ENCODE measurements at places on chromosomes 11 and 22.

GRCh38 chr11:329886-330253 lies 9.2 kb upstream of the IFITM3 start:
- no peak for DNase-seq

DNA sequence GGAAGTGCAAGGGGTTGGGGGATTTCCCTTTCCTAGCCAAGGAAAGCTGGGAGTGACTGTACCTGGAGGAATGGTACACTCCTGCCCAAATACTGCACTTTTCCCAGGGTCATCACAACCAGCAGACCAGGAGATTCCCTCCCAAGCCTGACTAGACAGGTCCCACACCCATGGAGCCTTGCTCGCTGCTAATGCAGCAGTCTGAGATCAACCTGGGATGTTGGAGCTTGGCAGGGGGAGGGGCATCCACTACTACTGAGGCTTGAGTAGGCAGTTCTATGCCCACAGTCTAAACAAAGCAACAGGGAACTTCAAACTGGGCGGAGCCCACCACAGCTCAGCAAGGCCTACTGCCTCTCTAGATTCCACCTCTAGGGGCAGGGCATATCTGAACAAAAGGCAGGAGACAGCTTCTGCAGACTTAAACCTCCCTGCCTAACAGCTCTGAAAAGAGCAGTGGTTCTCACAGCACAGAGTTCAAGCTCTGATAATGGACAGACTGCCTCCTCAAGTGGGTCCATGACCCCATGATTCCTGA lies 58.5 kb downstream of the SLC22A9 start:
- no peak for DNase-seq

- no peak for DNase-seq
These were observed 6.8 kb upstream of the SLC22A8 start for GRCh38 chr11:63022441-63022840.

DNA sequence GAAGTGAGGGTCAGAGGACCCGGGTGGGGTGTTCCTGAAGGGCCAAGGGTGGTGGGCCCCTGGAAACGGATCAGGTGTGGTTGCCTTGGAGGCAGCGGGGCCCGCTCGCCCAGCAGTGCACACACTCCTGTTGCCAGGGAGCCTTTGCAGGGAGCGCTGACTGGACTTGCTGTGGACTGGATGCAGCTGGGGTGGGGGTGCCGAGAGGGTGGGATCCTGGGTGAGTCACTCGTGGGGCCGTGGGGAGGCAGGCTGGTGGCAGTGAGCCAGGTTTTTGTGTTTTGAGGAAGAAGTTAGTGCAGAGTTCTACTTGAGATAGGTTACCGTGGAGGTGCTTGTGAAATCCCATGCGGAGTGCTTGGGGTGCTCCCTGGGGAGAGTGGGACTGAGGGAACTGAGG lies 1.3 kb downstream of the MRPL23 start:
- DNase-seq: no peak

DNA sequence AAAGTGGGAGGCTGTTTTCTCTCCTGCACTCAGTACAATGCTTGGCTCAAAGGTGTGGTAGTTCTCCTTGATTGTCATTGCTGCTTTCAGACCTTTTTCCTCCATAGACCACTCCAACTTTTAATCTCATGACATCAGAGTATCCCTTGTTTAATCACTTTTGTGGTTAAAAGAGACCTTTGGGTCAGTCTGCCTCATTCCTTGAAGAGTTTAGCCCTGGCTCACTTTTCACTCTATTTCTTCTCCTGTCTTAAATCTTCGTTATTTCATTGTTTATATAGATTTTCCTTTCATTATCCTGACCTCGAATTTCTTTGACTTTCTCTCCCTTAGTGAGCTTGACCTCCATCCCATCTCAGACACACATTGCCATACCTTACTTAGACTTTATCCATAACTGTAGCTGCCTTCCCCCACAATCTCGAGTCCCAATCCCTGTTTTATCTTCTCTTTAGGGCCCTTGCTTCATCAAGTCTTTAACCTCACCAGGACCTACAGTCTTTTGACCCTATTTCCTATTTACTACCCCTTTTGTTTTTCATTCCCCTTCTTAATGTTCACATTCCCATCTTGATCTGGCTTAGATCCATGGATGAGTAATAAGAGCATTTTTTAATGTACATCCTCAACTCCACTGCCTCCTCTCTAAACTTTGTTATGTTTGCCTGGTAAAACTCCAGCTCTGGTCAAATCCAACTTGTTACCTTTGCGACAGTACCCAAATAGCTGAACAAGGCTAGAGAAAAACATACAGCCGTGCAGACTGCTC lies 9.5 kb downstream of the ATXN10 start:
- no peak for DNase-seq

DNA sequence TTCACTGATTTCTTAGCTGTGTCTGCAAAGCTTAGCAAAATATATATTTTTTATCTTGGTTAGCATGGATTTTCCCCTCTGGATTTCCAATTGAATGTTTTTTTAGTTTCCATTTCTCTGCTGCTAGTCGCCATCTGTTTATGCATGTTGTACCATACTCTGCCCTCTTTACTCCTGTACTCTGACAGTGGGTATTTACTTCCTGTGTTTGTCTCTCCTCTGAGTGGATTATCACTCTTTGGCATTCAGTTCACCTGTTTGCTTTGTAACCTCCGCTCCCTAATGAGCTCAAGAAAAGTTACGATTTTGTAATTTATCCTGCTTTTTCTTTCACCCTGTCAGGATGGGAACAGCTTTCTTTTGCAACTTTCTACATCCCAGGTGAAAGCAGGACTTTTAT lies 59.1 kb downstream of the PDHX start:
- DNase-seq: no peak

- DNase-seq: no peak
These were observed 30.9 kb downstream of the CSNK2A3 start for GRCh38 chr11:11322101-11322500.

DNA sequence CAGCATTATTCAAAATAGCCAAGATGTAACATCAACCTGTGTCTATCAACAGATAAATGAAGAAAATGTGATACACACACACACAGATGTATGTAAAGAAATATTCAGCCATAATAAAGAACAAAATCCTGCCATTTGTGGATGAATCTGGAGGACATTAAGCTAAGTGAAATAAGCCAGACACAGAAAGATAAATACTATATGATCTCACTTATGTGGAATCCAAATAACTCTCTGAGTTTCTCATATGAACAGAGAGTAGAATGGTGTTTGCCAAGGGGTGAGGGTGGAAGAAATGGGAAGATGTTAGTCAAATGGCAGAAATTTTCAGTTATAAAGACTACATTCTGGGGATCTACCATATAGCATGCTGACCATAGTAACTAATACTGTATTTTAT lies 224.2 kb downstream of the GUCY1A2 start:
- DNase-seq: no peak

DNA sequence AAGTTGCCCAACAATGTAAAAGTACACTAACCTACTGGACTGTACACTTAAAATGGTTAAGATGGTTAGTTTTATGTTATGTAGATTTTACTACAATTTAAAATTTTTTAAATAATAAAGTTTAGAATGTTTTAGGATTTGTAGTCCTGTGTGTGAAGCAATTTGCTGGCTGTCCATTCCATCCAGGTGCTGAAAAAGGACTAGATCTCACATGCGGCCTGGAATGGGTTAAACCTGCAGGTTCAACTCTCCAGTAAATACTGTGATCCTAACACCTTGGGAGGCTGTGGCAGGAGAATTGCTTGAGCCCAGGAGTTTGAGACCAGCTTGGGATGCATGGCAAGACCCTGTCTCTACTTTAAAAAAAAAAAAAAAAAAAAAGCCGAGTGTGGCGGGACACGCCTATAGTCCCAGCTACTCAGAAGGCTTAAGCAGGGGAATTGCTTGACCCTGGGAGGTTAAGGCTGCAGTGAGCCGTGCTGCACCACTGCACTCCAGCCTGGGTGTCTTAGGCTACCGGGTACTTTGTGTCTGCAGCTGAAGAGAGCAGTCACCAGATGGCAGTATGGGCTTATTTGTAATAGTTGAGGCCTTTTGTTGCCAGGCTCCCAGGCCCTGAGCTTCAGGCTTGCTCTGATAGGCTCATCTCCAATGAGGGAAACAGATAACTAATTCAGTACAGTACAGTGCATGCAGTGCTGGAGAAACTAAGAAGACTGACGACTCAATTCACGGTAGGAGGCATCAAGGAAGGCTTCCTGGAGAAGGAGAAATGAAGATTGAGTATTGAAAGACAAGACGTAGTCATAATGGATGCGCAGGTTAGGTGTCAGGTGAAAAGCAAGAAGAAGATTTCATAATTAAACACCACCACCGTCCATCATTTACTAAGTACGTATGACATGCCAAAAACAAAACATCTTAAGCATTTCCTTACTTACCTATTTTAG lies 64.7 kb upstream of the ASPHD2 start:
- peak; percentile 41 for DNase-seq

- DNase-seq: no peak
These were observed 40.4 kb downstream of the AMPD3 start for GRCh38 chr11:10495464-10495786.

DNA sequence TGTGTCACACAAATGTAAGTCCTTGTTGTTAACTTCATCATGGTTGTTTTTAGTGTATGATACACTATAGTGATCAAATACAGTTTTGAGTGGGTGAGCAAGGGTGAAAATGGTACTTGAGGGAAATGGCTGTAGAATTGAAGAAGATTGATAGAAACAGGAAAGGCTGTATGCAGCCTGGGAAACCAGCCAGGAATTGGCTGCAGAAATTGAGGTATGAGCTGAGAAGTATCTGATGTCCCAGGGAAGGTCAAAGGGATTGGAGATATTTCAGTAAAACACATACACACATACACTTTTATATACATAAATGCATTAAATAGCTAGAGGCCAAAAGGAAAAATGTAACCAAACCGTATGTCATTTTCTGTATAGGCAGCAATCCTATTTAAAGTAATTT lies 13.1 kb upstream of the YAP1 start:
- DNase-seq: no peak

- no peak for DNase-seq
These were observed 1.1 kb upstream of the FADS2 start for GRCh38 chr11:61826930-61827570.

GRCh38 chr11:61201476-61201875 lies 1.8 kb upstream of the PGA3 start:
- no peak for DNase-seq

DNA sequence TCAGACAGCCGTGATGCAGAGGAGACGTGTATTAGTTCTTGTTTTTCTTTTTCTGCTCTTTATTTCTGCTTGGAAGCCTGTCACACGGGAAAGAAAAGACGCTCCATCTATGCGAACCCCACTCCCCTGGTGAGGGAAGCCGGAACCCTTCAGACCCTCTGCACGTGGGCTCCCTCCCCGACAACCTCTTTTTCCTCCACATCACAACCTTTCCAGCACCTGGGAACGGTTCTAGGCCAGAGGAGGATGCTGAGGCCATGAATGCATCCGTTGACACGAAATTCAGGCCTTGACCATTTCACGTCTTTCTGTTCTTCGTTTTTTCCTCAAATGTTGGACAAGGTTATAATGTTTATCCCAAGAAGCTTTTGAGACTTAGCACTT lies 85.3 kb upstream of the WNT7B start:
- DNase-seq: no peak

DNA sequence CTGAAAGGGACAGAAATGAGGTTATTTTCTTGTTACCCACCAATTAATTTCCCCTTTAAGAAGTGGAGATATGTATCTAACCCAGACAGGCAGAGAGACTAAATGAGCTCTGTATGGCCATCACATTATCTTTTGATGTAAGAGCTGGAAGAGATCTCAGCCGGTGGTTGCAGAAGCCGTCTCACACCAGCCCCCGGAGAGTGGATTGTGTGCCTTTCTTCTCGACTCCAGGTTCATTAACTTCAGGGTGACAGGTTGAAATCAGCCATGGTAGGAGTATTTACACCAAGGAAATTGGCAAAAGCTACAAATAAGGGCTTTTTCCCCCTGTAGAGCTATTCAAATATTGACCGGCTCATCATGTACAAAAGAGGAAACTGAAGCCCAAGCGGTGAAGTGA lies 580.3 kb upstream of the CADM1 start:
- no peak for DNase-seq

- DNase-seq: no peak
These were observed 26.1 kb upstream of the CLMP start for GRCh38 chr11:123221096-123221561.

- DNase-seq: no peak
These were observed 101.6 kb upstream of the B3GAT1 start for GRCh38 chr11:134513585-134514120.

DNA sequence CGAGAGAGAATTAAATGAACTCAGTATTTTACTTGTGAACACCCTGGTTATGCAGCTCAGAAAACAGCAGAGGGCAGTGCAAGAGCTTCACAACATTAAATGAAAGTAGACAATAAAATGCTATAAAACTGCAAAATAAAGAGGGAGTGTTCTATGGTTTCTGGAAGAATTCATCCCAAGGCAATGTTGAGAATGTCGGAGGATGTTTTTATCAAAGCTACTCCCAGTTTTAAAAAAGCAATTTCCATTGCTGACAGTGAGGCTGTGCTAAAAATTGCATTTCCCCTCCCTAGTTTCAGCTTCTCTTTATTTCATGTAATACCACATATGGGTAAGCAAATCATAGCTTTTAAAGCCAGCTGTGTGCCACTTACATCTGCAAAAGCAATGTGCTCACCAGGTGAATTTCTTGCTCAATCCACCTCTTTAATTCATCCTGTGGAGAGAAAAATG lies 296.8 kb downstream of the RAB38 start:
- DNase-seq: no peak

GRCh38 chr11:112588252-112588694 lies 327.6 kb upstream of the PLET1 start:
- peak; percentile 64 for DNase-seq

DNA sequence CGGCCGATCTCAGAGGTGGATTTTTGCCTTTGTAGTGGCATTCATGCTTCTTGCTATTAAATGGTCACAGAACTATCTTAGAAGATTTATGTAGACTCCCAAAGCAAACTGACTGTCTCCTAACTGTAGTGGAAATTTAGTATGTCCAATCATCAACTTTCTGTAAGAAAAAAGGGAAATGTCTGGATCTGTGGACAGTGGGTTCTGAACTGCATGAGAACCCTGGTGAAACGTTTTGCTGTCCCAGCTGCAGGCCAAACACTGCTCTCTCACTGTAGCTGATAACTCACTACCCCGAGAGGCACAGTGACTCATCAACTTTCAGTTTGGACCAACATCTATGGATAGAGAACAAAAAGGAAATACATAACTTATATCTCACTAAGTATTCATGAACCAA lies 387.1 kb downstream of the SOX6 start:
- no peak for DNase-seq

DNA sequence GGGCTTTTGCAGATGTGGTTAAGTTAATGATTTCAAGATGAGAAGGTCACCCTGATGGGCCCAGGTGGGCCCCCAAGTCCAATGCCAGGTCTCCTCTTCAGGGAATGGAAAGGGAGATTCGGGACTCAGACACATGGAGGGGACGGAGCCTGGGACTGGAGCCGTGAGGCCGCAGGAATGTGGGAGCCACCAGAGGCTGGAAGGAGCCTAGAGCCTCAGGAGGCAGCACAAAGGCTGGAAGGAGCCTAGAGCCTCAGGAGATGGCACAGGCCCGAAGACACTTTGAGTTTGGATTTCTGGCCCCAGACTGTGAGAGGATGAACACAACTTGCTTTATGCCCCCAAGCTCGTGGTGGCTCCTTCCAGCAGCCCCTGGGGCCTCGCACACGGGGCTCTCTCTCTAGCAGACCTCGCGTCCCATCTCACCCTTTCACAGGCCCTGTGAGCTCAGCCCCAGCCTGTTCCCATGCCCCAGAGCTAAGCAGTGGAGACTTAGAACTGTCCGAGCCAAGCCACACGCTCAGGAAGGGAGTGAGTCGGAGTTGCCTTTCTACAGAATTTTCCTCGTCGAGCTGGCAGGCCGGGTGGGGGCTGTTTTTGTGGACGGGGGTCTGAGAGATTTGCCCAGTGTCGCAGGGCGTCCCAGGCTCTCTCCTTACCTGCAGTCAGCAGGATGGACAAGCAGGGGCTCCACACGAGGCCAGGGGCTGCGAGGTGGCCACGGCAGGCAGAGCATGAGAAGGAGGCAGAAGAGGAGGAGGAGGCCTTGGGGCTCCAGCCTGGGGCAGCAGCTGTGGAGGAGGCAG lies 937.6 kb downstream of the BRD1 start:
- no peak for DNase-seq

Measured in naive thymus-derived CD8-positive, alpha-beta T cell (primary cell).